Erythroblast (primary cell): ENCODE measurements at places on chromosomes 3 and 15.

GRCh38 chr3:62621176-62621575 lies 247.8 kb upstream of the FEZF2 start:
- DNase-seq: no peak

DNA sequence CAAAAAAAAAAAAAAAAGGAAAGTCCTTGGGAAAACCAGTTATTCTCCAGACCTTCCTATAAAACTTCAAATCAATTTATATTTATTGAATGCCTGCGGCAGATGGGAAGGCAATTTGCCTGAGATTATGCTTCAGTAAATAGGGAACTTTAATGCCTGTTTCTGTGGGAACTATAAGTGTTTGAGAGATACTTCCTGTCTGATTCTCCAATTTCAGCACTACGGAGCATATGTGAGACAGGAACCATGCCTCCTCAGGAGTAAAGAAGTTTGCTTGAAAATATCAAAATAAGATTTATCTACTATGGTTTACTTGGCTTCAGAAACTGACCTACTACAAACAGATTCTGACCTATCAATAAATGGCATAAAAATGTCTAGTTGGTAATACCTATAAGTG lies 135.5 kb downstream of the CBLB start:
- no peak for DNase-seq

DNA sequence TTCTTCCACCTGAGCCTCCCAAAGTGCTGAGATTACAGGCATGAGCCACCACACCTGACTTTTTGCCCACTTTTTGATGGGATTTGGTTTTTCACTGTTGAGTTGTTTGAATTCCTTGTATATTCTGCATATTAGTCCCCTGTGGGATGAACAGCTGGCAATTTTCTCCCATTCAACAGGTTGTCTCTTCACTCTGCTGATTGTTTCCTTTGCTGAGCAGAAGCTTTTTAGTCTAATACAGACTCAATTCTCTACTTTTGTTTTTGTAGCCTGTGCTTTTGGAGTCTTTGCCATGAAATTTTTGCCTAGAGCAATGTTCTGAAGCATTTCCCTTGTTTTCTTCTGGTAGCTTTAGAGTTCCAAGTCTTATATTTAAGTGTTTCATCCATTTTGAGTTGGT lies 62.7 kb upstream of the MFGE8 start:
- no peak for DNase-seq

- DNase-seq: no peak
These were observed 23.8 kb upstream of the ABI3BP start for GRCh38 chr3:101017017-101017416.

DNA sequence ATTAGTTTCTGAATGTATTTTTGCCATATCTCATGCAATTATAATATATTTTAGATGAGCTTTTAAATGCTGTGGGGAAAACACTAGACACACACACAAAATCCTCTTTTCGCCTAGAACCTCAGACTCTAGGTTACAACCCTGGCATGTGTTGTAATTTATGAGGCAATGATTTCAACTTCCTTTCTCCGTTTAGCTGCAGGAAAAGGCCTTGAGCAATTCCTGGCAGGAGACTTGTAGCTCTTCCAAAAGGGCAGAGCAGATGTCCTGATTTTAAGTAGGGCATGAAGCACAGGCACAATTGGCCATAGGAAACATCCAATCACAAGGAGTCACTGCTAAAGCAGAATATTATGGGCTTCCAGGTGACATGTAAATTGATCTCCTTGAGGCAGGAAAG lies 82.0 kb downstream of the GPR156 start:
- DNase-seq: no peak

GRCh38 chr15:63611177-63611576 lies 14.0 kb downstream of the FBXL22 start:
- DNase-seq: no peak
